ENCODE measurements at places on chromosomes 7 and 10.

DNA sequence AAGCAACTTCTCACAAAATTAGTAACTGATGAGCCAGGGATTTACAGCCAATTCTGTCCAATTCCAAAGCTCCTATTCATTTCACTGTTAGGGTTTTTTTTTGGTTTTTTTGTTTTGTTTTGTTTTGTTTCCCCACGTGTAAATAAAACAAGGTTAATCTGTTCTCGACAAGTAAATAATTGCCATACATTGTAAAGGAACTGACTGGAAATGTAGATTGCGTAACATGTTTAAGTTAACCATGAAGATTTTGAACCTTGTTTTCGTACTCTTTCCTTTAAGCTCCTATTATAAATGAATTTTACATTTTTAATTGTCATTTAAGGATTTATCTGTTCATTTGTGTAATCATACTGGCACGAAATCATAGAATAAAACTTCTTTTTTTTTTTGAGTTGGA, 42.0 kb upstream of the FOXP2 start:
- DNase-seq, result no peak

GRCh38 chr10:57338823-57339558, 928.7 kb downstream of the IPMK start:
- no peak for DNase-seq

- DNase-seq, result no peak
Observed at GRCh38 chr7:157474685-157475084, 137.9 kb downstream of the DNAJB6 start.

GRCh38 chr10:43868952-43869351, 220.3 kb upstream of the ZNF32 start:
- DNase-seq, result no peak

Measured in NCI-H1105 (cell line).